ENCODE measurements at places on chromosomes 16 and 17. TPM values are rescaled to one million over a fixed set of nuclear protein-coding genes. Genes with fewer than 3 reads are reported as not detected.

DNA sequence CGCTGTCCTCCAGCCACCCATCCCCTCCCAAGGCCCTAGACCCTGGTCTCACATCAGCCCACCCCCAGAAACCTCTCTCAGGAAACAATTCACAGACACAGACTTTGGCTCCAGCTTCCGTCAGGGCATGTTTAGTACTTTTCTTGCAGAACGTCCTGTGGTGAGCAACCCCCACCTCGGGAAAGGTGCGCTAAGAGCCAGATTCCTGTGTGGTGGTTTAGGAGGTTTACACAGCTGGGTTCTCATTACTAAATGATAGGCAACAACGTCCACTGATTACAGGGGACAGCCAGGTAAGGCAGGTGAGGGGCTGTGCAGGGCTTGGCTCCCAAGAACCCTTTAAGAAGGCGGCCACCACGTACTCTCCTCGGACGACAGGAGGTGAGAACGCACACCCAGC, 29.3 kb downstream of the KIFC3 start:
- H3K27me3 ChIP-seq = no peaks in the 10 kb centered on the region
- H3K4me1 ChIP-seq = no peaks in the 10 kb centered on the region
- H3K4me3 ChIP-seq = no peak overlapping the region

DNA sequence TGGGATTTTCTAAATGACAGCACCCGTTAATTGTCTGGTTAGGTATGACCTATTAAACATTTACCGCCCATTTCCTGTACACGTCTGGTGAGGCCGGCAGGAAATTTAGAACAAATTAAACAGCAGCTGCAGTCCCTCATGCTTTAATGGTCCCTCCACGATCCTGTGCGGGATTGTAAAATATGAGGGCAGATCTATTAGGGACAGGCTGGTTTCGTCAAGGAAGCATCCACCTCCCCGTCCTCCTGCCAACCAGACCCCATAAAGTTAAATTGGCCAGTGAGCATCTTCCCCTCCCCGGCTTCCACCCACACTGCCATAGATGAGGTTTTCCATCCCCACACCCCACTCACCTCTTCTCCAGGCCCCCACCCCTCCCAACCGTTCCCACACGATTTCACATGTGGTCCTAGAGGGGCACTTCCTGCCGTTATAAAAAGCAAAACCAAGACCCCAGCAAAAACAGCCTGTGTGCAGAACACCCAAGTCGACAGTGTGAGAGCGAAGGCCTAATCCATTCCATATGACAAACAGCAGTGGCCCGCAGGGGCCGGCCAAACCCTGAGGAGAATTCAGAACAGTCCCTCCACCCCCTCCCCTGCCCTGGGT, 331.9 kb downstream of the FOXL1 start:
- H3K4me1 ChIP-seq = no peaks in the 10 kb centered on the region
- H3K27me3 ChIP-seq = no peaks in the 10 kb centered on the region
- H3K36me3 ChIP-seq = no peaks in the 10 kb centered on the region
- H3K27ac ChIP-seq = no peak overlapping the region
- no peak overlapping the region for H3K4me3 ChIP-seq
- DNase-seq = no peak

The CDIP1 gene
- 8.7 TPM for total RNA-seq

DNA sequence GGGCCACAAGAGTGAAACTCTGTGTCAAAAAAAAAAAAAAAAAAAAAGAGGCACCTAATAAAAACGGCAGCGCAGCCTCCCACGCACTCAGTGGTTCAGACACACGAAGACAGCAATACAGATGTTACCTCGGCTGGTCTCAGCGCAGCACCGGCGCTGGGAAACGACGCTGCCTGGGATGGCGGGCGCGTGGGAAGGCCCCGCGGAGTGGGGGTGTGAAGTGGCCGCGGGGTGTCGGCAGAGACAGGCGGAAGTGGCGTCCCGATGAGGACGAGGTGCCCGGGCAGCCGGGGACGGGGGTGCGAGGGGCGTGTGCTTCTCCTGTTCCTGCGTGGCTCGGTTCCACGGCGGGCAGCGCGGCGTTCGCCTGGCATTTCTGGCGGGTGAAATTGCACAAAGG, 179.4 kb downstream of the BANP start:
- no peak for DNase-seq
- no peak overlapping the region for H3K4me3 ChIP-seq
- no peaks in the 10 kb centered on the region for H3K4me1 ChIP-seq
- H3K27me3 ChIP-seq = no peaks in the 10 kb centered on the region
- H3K36me3 ChIP-seq = no peaks in the 10 kb centered on the region

The DHRS7C gene
- total RNA-seq = not detected

All from PC-3 (cell line).